ENCODE measurements at places on chromosomes 1 and 21.

DNA sequence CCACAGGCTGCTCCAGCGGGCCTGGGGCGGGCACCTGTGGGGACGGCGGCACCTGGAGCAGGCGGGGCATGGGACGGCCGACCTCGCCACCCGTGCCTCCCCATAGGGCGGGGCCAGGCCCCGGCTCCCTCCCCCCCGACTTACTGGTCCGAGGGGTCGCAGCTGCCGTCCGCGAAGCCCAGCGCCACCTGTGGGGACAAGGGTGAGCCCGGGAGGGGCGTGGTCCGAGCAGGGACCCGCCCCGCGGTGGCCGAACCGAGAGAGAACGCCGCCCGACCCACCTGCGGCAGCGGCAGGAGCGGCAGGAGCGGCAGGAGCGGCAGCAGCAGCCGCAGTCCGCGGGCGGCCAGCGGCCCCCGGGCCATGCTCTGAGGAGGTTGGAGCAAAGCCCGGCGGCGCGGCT, at the start of gene TMEM52:
TMEM52 (minus strand) TSS at position 379 of the 403 bp plus-strand sequence; CDS start at position 365, 14 bp downstream.
- DNase-seq, result no peak

GRCh38 chr1:231334079-231334666, 3.5 kb downstream of the EXOC8 start:
- no peak for DNase-seq

DNA sequence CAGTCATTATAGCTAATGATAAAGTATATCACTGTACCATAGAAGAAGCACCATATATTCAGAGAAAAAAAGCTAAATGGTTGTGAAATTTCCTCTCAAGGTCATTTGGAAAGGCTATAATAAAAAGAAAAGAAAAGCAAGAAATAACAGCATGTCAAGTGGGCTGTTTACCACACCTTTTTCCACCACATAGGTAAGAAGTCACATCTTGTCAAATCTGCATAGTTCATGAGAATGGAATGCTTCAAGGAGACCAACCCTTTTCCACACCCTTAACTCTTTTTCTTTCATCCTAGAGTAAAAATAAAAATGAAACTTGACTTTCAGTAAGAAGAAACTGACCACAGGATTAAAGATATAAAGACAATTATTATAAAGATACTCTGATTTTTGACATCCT, 91.2 kb downstream of the ATP6V1G3 start:
- DNase-seq, result no peak

DNA sequence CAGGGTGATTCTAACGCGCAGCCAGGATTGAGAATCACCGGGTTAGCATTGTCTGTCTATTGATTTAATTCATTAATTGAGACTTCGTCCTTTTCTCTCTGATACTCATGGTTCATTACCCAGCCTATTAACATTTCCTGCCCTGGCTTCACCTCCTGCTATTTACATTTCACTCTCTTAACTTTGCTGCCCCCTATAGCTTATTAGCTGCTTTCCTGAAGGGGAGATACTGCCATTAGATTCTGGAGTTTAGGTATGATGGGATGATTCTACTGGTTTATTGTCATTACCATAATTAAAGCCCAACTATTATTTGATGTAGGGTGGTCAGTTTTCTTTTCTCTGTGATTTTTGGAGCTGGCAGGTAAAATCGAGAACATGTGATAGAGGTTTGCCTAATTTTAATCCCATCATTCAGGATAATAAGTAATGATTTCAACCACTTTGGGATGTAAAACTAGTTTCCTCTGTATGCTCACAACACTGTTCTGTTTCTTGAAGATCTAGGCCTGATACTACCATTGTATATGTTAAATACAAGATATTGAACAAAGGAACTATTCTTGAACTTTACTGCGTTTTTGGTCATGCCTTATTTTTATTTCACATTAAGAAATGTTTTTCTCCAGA, 6.4 kb downstream of the PPP2R5A start:
- no peak for DNase-seq

GRCh38 chr1:156556354-156556753, 16.0 kb downstream of the IQGAP3 start:
- no peak for DNase-seq

DNA sequence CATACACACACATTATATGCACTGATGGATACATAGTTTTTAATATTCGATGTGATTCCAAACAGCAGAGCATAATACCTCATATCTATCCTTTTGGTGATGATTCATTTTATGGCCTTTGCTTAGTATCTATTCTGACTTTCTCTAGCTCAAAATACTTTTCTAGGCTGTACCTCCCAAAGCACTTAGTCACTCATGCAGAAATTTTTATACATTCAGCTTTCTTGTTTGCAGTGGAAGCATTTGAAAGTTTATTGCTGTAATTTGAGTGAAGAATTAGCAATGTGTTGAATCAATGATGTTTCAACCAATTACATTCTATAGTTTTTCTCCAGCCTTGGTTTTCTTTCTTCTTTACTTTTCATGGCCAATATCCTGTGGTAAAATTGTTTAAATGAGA, 66.7 kb downstream of the LBR start:
- no peak for DNase-seq

DNA sequence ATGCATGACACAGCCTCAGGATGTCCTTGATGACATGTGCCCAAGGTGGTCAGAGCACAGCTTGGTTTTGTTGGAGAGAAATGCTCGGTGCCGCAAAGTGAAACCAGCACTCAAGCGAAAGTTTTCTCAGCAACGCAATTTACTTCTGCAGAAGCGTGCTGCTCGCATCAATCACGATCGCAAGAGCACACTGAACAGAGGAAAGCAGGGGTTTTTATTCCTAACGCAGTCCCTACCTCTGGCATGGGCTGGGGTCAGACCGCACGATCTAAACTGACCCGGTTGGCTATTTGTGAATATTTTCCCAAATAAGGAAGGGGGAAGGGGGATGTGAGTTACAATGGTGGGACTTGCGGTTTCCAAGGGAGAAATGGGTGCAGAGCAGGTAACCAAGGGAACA, 809 bp upstream of the ZNF669 start:
- no peak for DNase-seq

DNA sequence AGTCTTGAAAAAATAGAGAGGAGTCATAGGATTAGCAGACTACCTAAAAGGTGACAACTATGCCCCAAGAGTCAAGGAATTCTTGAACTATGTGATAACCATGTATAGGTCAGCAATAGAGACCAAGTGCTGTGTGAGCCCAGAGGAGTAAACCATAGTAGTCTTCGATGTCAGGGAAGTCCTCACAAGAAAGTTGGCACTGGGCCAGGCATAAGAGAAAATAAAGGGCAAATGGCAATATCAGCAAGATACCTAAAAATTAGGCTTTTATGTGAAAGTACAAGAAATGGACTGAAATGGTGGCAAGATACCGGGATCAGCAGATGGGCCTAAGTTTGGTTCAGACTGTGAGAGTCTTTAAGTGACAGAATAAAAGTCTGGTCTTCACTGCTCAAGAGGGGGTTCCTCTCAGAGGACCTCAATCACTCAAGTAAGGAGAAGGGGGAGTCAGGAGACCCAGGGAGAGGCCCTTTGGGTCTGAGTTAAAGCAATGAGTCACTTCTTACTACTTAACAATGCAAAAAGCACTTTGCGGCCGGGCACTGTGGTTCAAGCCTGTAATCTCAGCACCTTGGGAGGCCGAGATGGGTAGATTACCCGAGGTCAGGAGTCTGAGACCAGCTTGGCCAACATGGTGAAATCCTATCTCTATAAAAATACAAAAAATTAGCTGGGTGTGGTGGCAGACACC, 95.0 kb downstream of the TEX35 start:
- DNase-seq, result no peak

DNA sequence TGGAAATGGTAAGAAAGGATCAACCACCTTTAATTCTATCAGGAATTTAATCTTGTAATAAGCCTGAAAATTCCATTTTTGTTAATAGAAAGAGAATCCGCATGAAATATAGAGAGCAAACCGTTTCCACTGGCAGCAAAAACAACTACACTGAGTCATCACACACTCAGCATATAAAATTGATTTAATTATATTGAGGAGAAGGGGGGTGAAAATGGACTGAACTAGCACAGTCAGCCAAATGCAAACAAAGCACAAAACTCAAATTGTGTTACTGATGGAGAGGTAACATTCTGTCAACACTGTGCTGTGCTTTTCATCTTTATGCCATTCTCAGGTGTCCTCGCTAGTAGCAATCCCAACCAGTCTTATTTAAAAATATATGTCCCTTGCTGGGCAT, 1583.9 kb downstream of the MRPL39 start:
- DNase-seq, result no peak

DNA sequence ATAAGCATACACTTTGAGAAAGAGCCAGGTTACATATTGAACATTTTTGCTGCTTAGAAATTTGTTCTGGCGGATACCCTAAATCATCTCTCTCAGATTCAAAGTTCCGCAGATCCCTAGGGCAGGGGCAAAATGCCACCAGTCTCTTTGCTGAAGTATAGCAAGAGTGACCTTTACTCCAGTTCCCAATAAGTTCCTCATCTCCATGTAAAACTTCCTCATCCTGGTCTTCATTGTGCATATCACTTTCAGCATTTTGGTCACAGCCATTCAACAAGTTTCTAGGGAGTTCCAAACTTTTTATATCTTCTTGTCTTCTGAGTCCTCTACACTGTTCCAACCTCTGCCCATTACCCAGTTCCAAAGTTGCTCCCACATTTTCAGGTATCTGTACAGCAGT, 23.3 kb upstream of the LYPD8 start:
- no peak for DNase-seq

DNA sequence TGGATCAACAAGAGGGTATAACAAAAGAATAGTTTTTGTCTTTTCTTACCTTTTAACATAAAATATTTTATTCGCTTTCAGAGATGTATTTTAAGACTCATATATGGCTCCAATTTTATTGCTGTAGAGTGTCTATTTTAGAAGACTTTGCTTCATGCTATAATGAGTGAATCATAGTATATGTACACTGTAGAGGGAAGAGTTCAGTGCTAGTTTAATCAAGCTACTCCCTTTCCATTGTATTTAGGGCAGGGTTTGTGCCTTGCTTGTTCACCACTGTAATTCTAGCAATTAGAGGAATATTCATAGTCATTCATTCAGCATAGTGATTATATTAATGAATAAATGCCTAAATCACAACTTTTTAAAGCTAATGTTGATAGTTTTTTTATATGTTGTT, 78.8 kb downstream of the CEP350 start:
- no peak for DNase-seq

GRCh38 chr1:1869469-1869868, 21.4 kb downstream of the GNB1 start:
- no peak for DNase-seq

DNA sequence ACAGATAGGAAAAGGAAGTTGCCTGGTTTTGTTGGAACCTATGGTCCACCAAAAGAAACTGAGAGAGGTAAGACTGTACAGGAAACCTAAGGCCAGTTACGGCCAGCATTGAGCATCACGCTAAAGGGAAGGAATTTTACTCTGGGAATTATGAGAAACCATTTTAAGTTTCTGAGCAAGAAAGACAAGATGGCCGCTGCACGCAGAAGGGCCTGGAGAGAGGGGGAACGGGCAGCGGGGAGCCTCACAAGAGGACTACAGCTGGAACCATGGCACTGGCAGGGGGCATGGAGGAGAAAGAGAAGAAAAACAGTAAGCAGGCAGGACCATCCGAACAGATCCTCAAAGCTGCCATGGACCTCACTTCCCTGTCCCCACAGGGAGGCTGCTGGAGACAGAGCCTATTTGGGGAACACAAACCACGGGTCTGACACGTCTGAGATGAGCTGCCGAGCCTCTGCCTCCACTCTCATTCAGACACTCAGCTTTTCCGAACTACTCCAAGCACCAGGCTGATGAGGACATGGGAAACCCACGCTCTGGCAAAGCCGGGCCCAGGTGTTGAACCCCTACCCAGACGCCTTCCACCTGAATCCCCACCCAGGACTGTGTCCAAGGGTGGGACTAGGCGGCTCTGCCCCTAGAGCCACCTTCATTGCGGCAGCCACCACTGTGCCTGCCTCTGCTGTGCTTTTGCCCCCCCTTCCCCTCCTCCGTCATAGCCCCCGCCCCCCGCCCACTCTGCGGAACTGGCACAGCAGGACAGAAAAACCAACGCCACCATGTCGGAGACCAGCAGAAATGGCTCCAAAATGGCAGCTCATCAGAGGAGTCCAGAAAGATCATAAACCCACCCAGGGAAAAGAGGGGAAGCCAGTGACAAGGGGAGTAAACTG, 69.0 kb downstream of the CD46 start:
- DNase-seq, result no peak

GRCh38 chr1:22074803-22075202, 22.3 kb downstream of the CDC42 start:
- DNase-seq, result no peak

DNA sequence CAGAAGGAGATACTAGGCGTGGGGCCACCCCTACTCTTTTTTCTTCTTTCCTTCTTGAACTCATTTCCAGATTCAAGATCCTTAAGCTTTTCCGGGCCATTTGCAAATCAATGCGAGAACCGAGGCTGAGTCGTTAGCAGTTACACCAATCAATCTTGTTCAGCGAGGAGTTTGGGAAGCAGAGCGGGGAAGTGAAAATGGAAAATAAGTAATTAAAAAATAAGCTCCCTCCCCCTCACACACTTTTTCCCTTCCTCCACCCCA, 1.7 kb upstream of the NEGR1 start:
- DNase-seq, result no peak

DNA sequence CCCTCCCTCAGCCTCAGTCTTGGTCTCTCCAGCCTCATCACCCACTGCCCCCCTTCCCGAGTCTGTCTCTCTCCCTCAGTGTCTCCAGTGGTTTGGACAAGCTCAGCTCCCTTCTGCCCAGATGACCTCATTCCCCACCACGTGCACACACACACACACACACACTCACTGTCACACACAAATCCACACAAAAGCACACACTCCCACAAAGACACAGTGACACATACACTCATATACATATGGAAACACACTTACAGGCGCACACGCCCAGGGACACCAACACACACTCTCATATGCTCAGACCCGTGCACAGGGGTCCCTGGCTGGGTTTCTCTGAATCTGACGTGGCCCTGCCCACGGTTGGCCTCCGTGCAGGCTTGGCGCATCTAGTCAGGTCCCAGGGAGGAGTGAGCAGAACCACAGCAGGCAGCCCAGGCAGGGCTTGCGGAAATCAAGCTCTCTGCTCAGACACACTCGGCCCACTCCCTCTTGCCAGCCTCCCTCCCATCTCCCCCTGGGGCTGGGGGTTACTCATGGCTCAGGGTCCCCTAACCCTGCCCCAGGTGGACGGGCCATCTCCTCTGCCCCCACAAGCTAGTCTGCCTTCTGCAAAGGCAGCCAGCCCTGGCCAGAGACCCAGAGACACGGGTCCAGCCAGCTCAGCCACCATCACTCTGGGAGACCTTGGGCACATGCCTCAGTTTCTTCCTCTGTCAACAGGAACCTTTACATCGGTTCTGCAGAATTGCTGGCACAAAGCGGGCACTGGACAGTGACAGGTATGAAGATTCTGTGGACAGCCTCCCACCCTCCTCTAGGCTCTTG, 38.5 kb upstream of the FAM131C start:
- DNase-seq, result no peak

GRCh38 chr1:151846062-151846568, 6.5 kb upstream of the C2CD4D start:
- no peak for DNase-seq

Measured in stimulated activated CD8-positive, alpha-beta memory T cell treated with anti-CD3 and anti-CD28 coated beads, Interleukin-15, amount 100 ng/mL, for 24 hours (primary cell).